ENCODE measurements at places on chromosomes 16 and 17. TPM values are rescaled to one million over a fixed set of nuclear protein-coding genes. Genes with fewer than 3 reads are reported as not detected.

The LRRC59 gene
- 108 TPM for polyA plus RNA-seq

- no peak for DNase-seq
These were observed at the start of gene TAC4 for GRCh38 chr17:49848019-49848473. TSS of gene TAC4 (minus strand) at chr17:49848069. CDS start at chr17:49848017, 52 bp downstream.

DNA sequence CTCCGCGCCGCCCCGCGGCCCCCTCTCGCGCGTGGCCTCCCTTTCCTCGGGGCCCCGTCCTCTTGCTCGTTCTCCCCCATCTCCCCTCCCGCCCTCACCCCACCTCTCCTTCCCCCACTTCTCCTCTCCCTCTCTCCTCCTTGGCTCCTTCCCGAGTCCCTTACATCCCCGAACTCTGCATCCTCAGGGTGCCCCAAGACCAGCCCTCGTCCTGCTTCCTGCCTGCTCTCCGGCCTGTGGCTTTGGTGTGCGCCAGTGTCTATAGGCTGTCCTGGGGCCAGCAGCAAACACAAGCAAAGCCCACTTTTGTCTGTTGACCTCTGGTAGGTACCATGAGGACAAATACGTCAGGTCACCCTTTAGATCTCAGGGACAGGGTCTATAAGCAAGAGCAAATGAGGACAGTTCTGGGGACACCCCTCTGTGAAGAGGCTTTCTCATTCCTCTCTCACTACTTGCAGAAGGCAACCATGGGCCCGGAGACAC is 284 bp upstream of the COPZ2 start:
- DNase-seq: peak; percentile 27

GRCh38 chr16:79348521-79349306 is 251.8 kb downstream of the MAF start:
- no peak for DNase-seq

DNA sequence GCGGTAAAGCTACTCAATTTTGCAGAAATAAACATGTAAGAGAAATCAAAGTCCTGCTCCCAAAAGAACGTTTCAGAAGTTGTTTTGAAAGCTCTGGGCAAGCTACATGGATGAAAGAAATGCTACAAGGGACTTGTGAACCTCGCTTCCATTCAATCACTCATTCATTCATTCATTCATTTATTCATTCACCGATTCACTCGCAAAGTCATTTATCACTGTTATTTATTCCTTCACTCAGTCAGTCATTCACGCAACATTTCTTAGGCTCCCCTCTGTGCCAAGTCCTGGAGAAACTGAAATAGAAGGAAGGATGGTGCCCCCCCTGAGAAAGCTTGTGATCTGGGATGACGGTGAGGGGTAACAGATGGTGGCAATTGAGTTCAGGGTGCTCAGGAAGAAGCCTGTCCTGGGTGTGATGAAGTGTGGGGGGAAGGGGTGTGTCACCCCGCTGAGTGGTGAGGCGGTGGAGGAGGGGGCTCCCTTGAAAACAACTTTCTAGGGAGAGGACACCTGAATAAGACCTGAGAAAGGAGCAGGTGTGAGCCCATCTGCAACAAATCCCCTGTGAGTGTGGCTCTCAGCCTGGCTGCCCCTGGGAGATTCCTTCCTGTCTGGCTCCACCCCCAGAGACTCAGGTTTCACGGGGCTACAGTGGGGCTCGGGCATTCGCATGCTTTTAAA is 36.3 kb upstream of the PRSS54 start:
- DNase-seq: no peak

DNA sequence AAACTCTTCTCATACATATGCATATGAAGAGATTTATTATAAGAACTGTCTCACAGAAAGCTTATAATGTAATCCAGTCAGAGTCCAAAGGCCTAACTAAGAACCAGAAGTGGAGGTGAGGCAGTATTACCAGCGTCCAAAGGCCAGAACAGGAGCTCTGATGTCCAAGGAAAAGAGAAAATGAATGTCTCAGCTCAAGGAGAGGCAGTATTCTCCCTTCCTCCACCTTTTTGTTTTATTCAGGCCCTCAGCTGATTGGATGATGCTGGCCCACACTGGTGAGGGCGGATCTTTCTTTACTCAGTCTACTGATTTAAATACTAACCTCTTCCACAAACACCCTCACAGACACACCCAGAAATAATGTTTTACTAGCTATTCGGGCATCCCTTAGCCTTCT is 43.4 kb downstream of the FBXL20 start:
- DNase-seq: peak; percentile 84

DNA sequence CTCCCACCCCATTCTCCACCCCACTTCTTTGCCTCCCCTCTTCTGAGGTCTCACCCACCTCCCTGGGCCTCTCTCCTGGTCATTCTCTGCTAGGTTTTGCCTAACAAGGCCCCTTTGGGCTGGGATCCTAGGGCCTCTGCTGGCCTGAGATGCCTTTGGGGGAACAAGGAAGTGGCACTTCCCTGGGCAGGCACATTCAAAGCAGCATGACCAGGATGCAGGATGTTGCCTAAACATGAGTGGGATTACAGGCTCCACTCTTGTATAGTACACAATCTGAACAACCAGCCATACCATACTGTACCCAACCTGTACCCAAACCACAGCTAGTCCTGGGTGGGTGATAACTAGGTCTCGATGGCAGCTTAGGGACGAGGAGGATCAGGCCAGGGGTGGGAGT is 9.0 kb downstream of the GALK1 start:
- no peak for DNase-seq

The KRTAP3-1 gene
- not detected for polyA plus RNA-seq

GRCh38 chr17:2263183-2264066 is 40.2 kb downstream of the SMG6 start:
- no peak for DNase-seq

The EFNB3 gene
- polyA plus RNA-seq: not detected

- DNase-seq: no peak
These were observed 6.0 kb downstream of the IL34 start for GRCh38 chr16:70652322-70652721.

- DNase-seq: peak; percentile 70
These were observed 20.1 kb downstream of the COX11 start for GRCh38 chr17:54948380-54948779.

The MEOX1 gene
- not detected for polyA plus RNA-seq

- DNase-seq: no peak
These were observed 197.2 kb downstream of the RGS9 start for GRCh38 chr17:65334406-65334805.

DNA sequence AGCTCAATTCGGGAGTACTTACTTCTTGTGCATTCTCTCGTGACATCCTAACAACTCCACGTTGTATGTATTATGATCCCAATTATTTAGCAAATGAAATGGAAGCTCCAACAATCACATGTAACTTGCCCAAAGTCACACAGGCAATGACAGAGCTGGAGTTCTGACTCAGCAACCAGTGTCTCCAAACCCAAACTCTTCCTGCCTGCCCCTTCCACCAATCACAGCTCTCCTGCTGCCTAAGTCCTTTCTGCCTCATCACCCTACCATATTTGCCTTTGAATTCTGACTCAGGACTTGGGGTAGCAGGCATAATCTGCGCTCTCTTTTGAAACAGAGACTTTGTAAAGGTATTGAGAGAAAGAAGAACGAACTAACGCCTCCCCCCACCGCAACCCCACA is 245.2 kb upstream of the MAF start:
- no peak for DNase-seq

GRCh38 chr16:58234831-58235595 is 37.1 kb upstream of the CSNK2A2 start:
- no peak for DNase-seq

DNA sequence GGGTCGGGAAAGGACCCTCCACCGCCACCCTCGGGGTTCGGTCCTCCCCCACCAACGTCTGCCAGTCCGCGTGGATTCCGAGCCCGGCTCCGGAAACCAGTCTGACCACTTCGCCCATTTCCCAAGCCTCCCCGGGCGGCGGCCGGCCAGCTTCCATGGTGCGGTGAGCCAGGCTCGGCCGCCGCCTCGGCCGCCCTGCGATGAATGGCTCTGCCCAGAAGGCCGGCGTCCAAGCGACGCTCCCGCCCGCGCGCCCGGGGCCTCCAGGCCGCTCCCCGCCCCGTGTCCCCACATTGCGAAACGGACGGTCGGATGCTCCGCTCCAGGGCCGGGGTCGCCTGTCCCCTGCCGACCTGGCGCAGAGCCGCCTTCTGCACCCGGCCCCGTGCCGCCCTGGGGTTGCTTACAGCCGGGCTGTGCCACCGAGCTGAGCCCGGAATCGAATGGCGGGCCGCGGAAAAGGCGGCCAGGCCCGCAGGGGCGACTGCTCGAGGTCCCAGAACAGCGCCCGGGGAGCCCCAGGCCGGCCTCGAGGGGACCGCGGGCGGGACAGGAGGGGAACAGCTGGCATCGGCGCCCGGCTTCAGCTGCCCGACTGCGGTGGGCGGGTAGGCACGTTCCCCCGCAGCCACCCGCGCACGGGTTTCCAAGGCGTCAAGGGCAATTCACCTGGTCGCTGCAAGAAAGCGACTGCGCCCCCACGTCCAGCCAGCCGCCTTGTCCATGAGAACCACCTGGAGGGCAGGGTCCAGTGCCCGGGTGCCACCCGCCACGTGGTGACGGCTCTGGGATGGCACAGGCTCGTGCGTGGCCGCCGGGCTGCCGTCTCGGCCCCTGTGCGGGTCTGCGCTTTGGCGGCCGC is 18.3 kb upstream of the CBX8 start:
- peak; percentile 73 for DNase-seq

GRCh38 chr16:89821438-89822187 is 5.2 kb upstream of the FANCA start:
- no peak for DNase-seq

The PLA2G10 gene
- 6.9 TPM for polyA plus RNA-seq

- DNase-seq: no peak
These were observed 79.7 kb downstream of the PLD6 start for GRCh38 chr17:17126131-17127110.

GRCh38 chr16:1299012-1299867 is 10.2 kb upstream of the UBE2I start:
- peak; percentile 51 for DNase-seq

DNA sequence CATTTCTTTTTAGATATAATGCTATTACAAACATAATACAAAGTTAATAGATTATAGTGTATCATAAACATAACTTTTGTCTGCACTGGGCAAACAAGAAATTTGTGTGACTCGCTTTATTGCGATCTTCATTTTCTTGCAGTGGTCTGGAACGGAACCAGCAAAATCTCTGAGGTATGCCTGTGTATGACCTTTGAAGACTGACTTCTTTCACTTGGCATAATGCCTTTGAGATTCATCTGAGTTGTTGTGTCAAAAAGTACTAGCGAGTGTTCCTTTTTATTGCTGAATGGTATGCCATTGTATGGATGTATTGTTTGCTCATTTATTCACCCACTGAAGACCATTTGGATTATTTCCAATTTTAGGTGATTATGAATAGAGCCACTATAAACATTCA is 69.2 kb downstream of the TANC2 start:
- DNase-seq: no peak

The GPR179 gene
- polyA plus RNA-seq: not detected

DNA sequence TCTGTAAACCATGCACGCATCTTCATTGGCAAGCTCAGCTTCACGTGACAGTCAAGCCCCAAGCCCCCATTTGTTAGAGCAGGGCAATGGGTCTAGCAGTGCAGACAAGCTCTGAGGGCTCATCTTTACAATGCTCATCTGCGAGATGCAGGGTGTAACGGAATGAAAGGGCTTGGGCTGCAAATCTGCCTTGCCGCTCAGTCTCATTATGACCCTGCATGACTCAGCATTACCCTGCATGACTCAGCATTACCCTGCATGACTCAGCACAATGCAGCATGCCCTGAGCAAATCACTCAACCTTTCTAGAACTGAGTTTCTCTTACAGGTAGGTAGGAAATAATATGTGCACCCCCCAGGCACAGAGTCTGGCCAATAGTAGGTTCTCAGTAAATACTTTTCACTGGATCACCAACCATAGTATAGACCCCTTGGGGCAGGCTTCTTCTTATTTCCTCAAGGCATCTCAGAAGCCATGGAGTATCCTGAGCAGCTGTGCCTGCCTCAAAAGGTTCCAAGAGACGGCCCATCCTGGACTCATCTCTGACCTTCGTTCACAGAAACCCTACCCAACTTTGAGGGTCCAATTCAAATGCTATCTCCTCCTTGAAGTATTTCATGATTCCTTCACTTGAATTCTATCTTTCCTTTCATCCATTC is 391.3 kb upstream of the CDH5 start:
- no peak for DNase-seq

DNA sequence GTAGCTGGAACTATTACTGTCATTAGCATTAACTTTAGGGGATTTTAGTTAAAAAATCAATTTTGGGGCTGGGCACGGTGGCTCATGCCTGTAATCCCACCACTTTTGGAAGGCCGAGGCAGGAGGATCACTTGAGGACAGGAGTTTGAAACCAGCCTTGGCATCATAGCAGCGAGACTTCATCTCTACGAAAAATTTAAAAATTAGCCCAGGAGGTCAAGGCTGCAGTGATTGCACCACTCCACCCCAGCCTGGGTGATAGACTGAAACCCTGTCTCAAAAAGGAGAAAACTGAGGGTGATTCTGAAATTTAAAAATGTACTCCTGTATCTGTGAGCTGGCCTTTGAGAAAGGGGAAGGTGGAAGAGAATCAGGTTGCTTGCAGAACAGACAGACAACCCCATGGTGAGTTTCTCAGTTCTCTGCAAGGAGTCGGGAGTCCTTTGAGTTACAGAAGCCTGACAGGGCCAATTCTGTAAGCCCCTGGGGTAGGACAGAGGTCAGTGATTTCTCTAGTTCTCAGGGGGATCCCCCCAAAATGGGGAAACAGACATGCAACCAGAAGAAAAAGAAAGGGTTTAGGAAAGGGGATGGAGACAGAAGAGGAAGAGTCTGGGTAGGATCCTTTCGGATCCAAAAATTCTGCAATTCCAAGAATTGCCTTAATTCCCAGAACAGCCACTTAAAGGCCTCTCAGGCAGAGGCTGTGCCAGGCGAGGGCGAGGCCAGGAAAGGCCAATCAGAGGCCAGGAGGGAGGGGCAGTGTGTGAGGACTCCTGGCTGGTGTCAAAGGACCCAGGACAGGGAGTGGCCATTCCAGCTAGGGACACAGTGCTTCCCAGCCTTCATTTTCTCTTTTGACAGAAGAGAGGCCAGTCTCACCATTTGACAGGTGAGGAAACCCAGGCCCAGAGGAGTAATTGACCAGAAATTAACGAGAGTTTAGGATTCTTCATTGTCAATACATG is 6.7 kb downstream of the NUPR1 start:
- peak; percentile 88 for DNase-seq

DNA sequence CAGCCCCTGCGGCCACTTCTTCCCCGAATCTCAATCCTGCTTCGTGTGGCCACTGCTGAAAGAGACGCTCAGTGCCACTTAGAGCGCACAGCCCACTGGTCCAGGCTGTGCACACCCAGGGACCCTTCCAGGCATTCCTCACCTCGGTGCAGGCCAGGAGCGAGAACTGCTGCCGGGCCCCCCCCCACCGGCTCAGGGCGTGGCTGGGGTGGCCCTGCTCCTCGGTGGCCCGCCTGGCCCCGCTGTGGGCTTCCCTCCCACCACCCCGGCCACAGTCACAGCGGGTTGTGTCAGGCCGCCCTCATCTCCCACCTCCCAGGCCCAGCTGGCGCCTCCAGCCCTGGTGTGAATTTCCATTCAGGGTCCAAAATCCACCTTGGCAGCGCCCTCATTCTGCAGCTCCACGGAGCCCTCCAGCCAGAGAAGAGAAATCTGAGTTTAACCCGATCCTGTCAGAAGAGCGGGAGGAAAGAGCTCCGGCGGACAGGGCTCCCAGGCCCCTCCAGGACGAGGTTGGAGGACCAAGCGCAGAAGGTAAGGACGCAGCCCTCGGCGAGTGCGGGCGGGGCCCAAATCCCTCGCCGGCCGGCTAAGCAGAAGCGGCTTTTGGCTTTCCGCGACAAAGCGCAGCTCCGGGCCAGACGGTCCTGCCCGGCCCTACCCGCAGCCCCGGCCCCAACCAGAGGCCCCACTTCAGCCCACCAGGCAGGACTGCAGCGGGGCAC is 12.0 kb downstream of the TBC1D16 start:
- DNase-seq: peak; percentile 84

GRCh38 chr16:47872225-47872624 is 283.6 kb downstream of the ABCC12 start:
- no peak for DNase-seq

GRCh38 chr17:56947741-56948140 is 13.1 kb downstream of the COIL start:
- DNase-seq: no peak
